ENCODE measurements at places on chromosomes 7 and 10.

DNA sequence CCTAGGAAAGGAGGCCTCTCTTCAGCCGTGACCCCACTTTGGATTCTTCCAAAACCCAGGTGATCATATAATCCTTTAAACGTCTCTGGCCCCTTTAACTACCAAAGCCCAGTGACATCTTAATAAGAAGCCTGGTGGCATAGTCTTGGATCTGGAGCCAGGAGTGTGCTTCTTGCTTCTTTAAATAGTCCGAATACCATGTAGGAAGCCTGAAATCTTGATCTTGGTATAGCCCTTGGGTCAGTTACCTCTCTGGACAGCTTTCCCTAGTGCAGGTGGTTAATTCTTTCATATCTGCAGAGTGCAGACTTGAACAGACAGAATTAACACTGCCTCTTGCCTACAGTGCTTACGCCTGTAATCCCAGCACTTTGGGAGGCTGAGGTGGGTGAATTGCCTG is 138.6 kb upstream of the EFCAB10 start:
- DNase-seq = no peak

DNA sequence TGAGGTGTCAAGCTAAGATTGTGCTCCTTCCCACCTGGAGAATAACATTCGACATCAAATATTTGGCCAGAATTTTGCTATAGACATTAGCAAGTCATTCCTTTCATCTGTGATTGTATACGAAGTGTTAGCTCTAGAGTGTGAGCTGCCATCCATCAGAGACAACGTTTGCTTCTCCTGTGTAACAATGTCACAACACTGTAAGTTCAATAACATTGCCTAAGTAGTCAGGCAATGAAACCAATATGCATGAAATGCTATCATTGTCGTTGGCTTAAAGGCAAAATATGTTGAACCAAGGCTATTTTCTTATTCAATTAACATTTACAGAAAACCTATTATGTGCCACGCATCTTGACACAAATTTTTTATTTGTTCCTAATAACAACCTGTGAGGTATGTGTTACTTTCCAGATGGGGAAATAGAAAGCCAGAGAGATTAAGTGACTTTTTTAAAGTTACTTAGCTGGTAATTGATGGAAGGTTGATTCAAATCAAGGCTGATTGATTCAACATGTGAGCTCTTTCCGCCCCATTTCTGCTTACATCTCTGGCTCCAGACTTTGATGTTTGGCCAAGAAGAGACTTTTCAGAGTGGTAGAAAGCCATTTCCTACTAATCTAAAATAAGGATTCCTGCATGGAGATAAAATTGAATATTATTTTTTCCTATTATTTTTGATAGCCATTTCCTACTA is 32.0 kb downstream of the BET1 start:
- no peak for DNase-seq

- no peak for DNase-seq
Measured at GRCh38 chr10:118970770-118971169, 58.7 kb upstream of the NANOS1 start.

DNA sequence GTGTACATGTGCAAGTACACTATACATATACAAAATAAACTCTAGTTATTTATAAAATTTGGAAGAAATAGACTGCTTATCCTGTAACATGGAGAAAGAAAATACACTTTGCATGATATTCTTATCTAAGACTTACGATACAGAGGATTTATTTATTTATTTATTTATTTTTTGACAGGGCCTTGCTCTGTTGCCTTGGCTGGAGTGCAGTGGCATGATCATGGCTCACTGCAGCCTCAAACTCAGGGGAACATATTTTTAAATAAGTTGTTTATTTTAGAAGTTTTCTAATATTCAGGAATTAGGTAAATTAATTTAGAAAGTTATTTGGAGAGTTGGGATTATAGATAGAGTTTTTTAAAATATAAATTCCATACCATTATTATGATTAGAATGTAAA is 116.7 kb downstream of the GPR85 start:
- no peak for DNase-seq

DNA sequence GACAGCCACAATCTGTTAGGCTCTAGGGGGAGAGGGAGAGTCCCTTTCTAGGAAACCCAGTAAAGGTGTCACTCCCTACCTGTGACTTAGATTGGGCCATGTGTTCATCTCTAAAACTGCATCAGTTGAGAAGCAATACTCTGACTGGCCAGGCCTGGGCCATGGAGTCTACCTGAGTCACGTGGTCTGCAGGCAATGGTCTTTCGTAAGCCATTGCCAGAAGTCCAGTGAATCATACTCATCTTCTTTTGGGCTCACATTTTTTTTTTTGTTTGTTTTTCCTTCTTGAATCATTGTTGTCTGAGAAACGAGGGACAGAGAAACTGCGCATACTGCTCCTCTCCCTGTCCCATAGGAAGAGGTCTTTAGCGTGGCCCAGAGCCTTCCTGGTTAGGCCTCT is 215.6 kb downstream of the CCSER2 start:
- no peak for DNase-seq

- no peak for DNase-seq
Measured at GRCh38 chr7:116162992-116163391, 47.3 kb upstream of the TES start.

GRCh38 chr10:101118031-101118430 is 13.1 kb upstream of the TLX1 start:
- DNase-seq = no peak

DNA sequence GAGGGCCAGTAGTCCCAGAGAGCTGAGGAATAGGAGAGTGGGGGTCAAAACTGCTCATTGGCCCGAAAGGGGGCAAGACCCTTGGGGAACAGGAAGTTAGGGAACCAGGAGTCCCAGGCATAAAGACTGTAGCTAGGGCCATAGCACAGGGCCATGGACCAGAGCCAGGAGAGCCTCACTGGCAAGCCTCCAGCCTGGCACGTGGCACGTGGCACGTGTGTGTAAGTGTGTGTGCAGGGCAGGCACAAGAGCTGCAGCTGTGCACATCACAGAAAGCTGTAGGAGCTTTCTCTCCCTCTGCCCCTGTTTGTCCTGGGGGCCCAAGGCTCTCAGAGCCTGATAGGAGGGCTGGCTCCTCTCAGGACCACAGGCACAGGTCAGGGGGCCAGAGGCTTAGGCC is 47.8 kb upstream of the SLF2 start:
- DNase-seq = no peak

GRCh38 chr10:130809181-130809580 is 502.3 kb downstream of the TCERG1L start:
- no peak for DNase-seq

DNA sequence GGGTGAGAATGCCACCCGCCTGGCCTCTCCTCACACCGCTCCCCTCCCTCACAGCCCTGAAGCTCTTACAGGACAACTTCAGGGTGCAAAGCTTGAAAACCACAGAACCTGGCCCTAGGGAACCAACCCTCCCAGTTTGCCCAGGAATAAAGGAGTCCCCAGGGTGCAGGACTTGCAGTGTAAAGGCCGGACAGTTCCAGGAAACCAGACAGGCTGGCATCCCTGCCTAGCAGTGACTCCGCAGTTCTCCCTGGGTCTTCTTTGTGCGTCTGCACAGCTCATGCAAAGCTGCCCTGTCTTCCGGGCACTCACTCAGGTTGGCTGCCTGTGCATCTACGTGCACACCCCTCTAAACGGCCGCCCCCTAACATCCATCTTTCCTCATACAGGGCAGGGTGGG is 36.1 kb downstream of the HSPA12A start:
- DNase-seq = no peak

DNA sequence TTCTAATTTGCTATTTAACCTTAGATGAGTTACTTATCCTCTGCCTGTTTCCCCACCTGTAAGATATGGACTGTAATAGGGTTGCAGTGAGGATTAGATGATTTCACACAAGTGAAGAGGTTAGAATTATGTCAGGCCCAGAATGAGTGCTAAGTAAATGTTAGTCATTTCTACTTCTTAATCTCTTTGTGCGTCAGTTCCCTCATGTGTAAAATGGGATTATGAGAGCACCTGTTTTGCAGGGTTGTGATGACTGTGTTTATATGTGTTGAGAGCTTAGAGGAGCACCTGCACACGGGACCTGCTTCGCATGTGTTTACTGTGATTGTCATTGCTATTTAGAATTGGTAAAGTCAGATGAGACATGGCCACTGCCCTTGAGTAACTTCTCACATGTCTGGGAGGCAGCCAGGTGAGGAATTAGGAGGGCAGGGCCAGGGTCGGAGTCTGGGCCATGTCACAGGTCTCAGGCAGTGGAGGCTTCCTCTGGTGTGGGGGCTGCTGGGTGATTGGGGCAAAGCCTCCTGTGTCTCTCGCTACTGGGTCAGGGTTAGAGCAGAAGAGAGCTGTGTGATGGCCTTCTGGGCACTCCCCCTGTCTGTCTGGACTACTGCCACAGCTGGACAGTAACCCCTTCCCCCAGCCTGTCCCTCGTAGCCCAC is 106.7 kb downstream of the WDFY4 start:
- DNase-seq = no peak

- DNase-seq = no peak
Measured at GRCh38 chr7:158054611-158055010, 533.0 kb downstream of the PTPRN2 start.

DNA sequence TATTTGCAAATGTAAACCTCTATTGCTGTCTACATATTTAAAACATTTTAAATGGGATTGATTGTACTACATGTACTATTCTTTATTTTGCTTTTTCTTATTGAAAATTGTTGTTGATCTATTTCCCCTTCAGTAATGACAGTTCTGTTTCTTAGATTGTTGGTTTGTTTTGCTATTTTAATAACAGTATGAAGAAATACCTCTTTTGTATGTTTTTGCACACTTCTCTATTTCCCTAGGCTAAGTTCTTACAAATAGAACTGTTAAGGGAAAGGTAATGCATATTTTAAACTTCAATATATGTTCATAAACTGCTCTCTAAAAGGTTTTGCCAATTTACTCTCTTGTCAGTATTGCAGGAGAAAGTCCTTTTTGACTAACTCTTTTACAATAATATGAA is 195.0 kb upstream of the PRPS1L1 start:
- no peak for DNase-seq

- DNase-seq = no peak
Measured at GRCh38 chr10:89466599-89467035, 52.2 kb downstream of the IFIT5 start.

DNA sequence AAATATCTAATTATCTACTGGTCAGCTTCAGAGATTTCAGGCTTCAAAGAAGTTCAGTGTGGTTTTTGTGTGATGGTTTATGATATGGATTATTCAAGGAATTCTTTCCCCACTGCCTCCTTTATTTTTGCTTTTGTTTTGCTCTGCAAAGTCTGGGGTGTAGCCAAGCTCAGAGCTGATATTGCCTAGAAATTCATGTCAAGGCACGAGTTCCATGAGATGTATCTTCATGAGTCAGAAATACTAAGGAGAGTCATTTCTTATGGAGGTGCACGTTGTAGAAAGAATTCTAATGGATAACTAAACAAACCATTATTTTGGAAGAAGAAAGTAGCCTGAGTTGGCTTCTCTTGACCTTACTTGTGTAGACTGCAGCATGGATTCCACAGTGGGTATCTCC is 37.4 kb downstream of the VIM start:
- DNase-seq = no peak

DNA sequence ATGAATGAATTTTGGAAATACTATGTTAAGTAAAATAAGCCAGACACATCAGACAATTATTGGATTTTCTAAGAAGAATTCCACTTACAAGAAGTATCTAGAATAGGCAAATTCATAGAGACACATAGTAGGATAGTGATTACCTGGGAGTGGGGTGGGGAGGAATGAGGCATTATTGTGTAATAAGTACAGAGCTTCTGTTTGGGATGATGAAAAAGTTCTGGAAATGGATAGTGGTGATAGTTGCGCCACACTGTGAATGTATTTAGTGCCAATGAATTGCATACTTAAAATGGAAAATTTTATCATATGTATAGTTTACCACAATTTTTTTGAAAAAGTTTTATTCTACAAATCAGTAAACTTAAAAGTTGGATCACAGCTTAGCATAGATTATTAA is 297.2 kb upstream of the KAT6B start:
- no peak for DNase-seq

- no peak for DNase-seq
Measured at GRCh38 chr7:67631476-67631875, 634.8 kb downstream of the TYW1 start.

DNA sequence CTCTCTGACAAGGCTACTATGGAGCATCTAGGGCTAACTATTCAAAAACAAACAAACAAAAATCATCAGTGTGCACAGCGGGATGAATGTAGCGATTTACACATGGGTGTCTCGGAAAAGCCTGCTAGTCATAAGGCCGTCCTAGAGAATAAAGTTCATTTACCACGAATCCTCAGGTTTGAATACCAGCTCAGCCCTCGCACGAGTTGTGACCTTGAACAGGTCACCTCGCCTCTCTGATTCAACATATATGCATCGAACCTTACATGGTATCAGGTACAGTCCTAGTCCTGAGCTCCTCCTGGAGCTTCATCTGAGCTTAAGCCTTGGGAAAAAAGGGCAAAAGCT is 572 bp downstream of the ATP5MF start:
- no peak for DNase-seq

DNA sequence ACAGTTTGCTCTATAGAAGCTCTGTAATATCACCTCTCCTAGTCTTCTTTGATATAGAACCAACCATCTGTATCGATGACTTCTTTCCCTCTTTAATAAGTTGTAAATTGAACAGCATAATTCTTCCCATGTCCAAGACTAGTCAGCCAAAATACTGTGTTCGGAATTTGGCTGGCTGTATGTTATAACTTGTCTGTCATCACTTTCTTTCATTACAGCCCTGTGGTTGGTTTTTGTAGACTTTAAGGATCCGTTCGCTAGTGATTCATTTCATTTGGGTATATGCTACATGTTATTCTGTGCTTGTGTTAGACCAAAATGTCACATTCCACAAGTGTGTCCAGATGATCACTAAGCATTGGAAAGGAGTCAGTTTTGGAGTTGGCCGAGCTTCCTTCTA is 155.4 kb upstream of the ITGB1 start:
- no peak for DNase-seq

- no peak for DNase-seq
Measured at GRCh38 chr10:20888620-20889330, 8.3 kb downstream of the NEBL start.

- DNase-seq = no peak
Measured at GRCh38 chr7:140594131-140594691, 46.4 kb downstream of the DENND2A start.

DNA sequence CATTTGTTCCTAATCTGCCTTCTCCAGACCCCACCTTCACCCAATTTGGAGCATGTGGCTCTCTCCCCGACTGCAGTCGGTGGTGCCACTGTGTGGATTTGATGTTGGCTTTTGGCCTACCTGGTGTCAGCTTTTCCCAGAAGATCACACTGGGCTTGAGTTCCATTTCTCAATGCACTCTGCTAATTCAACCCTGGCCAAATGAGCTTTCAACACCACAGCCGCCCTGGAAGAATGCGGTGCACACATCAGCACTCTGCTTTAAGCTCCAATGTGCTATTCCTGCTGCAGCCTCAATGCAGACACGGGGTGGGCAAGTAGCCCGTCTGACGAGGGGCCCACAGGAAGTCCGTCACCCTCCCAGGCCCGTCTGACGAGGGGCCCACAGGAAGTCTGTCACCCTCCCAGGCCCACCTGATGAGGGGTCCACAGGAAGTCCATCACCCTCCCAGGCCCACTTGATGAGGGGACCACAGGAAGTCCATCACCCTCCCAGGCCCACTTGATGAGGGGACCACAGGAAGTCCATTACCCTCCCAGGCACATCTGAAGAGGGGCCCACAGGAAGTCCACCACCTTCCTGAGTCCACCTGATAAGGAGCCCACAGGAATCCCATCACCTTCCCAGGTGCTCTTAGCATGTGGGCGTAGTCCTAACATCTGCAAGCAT is 64.4 kb downstream of the ASB13 start:
- no peak for DNase-seq

GRCh38 chr10:118908557-118909256 is 120.8 kb upstream of the NANOS1 start:
- no peak for DNase-seq

GRCh38 chr10:11658801-11659368 is 47.4 kb upstream of the USP6NL start:
- DNase-seq = no peak
